Neural crest cell (in vitro differentiated cells): ENCODE measurements at places on chromosomes 1 and 21. TPM values are rescaled to one million over a fixed set of nuclear protein-coding genes. Genes with fewer than 3 reads are reported as not detected.
A peak's percentile ranks its signal among the peaks of the same experiment; 100 is the strongest.

DNA sequence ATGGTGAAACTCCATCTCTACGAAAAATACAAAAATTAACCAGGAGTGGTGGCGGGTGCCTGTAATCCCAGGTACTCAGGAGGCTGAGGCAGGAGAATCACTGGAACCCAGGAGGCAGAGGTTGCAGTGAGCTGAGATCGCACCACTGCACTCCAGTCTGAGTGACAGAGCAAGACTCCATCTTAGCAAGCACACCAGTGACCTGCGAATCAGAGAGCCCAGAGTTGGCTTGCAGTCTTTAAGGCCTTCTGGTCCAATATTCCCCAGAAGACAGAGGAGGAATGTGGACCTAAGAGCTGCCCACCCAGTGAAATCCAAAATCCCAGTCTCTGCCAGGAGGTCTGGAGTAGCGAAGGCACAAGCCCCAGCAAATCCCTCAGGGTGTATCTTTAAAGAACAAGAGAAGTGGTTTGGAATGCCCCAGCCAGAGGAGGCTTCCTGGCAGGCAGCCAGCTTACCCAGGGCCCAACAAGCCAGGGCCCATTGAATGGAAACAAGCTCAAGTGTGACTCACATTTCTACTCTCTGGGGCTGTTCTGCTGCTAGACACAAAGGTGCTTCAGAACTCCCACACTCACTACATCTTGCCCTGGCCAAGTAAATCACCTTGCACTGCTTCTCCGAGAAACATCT lies 23.9 kb downstream of the GPR161 start:
- DNase-seq: no peak

TRIM46 gene
- 9.8 and 10.0 TPM in 2 replicates for total RNA-seq

GRCh38 chr1:30728340-30728739 lies 5.0 kb upstream of the MATN1 start:
- DNase-seq: no peak

DNA sequence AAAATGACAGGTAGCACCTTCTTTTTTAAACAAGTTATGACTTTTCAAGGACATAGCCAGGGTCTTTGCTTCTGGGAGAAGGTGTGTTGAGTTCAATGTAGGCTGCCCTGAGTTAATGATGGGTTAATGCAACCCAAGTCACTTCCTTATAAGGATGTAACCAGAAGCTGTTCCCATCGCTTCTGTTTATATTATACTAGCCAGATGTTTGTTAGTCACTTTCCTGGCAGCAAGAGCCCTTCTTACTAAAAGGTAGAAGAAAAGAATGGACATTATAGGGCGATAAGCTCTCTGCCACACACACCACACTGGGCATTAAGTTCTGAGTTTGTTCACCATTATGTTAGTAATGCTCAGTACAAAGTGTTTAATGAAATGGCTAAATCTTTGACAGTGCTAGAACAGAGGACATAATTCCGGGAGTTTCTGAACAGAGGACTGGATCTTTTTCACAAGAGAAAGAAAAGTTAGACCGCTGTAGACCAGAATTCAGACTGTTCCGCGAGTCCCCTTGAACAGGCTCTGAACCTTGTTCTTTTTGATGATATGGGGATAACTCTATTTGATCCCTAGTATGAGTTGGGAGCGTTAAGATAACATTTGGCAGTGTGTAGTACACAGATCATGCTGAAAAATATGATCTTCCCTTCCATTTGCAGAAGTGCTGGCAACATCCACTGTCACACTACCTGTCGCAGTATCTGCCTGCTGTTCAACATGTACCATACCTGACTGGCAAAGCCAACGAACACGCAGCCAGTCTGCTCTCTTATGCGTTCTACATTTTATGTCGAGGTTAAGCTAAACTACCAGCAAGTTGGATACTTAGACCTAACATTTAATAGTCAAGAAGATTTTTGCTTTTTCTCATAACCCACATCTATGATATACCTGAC lies 41.0 kb downstream of the DEGS1 start:
- no peak for DNase-seq

DNA sequence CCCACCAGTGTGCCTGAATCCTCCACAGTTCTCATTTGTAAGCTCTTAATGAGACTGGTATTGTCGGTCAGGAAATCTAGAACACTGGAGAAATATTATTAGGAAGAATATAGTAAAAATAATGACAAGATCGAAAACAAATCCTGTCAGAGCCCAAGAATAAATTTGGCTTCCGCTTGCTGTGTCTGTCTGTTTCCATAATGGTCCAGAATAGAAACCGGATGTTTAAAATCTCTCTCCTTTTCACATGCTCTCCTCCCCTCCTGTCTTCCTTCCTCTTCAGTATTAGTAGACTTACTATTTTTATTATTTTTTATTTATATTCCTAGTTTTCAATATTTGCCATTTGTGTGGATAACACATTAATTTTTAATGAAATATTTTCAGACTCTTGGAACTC lies 187.7 kb downstream of the SDCCAG8 start:
- no peak for DNase-seq

DNAJC11 gene
- 82.5 and 86.6 TPM in 2 replicates for total RNA-seq

- no peak for DNase-seq
Observed at GRCh38 chr21:26539566-26539965, 33.5 kb downstream of the CYYR1 start.

DCDC2B gene
- total RNA-seq: not detected in 2 replicates

AIRE gene
- total RNA-seq: not detected in 2 replicates

- DNase-seq: no peak
Observed at GRCh38 chr1:94769551-94769950, 50.6 kb upstream of the SLC44A3 start.

FAM78B gene
- total RNA-seq: 1.2 and 1.5 TPM in 2 replicates

- no peak for DNase-seq
Observed at GRCh38 chr1:72023063-72023930, 259.0 kb downstream of the NEGR1 start.

DNA sequence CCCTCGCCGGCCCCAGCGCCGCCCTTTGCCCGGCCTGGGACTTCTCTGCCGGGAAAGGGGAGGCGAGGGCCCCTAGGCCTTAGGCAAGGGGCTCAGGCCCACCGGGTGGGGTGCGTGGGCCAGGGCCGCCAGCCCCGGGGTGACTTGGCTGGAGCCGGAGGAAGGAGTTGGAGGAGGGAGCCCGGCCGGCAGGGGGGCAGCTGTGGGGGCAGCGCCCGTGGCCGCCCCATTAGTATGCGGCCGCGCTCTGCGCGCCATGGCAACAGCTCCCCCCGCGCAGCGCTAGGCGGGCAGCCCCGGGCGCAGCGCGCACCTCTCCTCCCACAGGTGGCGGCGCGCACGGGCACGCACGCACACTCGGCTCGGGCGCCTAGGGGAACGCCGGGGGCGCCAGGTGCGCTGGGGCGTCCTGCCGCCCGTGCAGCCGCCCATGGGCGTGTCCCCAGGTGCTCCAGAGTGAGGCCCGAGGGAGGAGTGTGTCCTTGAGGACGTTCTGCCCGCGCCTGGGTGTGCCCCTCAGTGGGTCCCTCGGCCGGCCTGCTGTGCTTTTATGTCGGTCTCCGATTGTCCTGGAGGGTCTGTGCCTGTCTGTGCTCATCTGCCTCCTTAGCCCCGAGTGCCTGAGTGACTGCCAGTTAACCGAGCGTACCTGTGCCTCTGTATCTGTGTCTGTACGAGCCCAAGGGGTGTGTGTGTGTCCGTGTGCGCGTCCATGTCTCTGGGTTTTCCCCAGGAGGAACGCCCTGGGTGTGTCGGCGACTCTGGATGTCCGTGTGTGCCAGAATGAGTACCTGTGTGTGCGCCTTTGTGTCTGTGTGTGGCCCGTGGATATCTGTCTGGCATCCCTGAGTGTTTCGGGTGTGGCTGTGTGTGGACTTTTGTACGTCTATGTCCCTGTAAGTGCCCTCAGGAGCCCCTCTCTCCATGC lies 38.2 kb upstream of the WASF2 start:
- DNase-seq: peak; percentile 30

DNA sequence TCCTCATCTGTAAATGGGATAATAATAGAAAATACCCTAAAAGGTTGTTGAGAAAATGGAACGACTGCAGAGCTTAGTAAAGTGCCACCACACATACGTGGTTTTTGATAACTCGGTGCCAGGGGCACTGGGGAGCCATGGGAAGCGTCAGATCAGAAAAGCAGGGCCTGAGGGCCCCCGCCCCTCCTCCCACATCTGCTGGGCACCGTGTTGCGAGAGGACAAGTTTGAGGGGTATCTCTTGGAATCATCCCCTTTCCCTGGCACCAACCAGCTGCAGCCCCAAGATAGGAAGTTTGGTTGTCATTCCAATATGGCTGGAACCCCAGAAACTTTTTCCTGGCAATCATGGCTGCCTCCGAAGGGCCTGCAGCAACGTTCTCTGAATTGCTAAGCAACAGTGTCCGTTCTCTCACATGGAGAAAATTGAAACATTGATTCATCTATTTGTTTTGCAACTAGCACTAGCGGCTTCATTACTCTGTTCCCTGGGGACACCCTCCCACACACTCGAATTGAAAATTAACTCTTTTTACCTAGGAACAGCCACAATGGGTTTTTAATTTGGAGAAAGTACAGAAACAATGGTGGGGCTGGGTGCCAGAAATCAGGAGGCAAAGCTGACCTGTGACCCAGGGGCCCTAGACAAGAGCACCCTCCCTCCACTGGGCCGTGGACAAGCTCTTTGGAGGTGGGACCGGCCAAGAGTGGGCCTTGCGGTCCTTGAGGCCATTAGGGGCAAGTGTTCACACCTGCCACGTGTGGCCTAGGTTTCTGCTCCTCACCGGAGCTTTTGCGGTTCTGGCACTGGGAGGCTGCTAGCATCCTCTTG lies 190.0 kb upstream of the VAMP3 start:
- no peak for DNase-seq

GRCh38 chr1:32250893-32251716 lies at the start of gene LCK:
Gene LCK, plus strand, starts transcription at chr1:32251265. Its CDS starts 23,065 bp downstream, at chr1:32274330.
- no peak for DNase-seq

GRCh38 chr21:44958471-44959191 lies 18.8 kb downstream of the SLX9 start:
- peak; percentile 52 for DNase-seq

GRCh38 chr1:38037221-38037939 lies 9.2 kb downstream of the POU3F1 start:
- no peak for DNase-seq

DNA sequence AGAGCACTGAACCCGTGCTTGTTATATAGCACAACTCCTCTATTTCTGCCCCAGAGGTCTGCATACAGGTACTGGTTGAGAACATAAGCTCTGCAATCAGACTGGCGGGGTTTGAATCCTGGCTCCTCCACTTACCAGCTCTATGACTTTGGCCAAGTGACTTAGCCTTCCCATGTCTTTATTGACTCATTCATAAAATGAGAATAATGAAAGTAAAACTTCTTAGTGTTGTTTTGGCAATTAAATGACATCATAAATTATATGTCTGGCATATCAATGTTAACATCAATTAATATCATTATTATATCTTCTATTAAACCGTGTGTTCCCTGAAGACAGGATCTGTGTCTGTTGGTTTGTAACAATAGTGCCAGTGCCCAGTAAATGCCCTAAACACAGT lies 4.3 kb downstream of the INKA2 start:
- no peak for DNase-seq

- DNase-seq: no peak
Observed at GRCh38 chr1:58038574-58038973, 508.0 kb downstream of the OMA1 start.

GRCh38 chr1:203867802-203868201 lies 6.4 kb downstream of the SNRPE start:
- no peak for DNase-seq

KRTAP11-1 gene
- total RNA-seq: not detected in 2 replicates
